ENCODE measurements at places on chromosomes 12 and 14.
A peak's percentile ranks its signal among the peaks of the same experiment; 100 is the strongest.

DNA sequence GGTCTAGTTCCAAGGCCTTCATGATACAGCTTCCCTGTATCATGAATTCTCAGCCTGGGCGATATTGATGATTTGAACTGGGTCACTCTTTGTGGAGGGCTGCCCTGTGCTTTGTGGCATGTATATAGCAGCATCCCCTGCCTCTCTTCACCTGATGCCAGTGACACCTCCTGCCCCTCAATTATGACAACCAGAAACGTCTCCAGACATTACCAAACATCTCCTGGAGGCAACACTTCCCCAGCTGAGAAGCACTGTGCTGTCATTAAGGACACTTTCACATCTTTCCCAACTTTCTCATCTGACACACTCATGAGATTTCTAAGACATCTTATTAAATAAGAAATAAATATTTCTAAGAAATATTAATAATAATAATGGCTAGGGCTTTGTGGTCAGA lies 315.3 kb downstream of the BCL11B start:
- no peak for DNase-seq

DNA sequence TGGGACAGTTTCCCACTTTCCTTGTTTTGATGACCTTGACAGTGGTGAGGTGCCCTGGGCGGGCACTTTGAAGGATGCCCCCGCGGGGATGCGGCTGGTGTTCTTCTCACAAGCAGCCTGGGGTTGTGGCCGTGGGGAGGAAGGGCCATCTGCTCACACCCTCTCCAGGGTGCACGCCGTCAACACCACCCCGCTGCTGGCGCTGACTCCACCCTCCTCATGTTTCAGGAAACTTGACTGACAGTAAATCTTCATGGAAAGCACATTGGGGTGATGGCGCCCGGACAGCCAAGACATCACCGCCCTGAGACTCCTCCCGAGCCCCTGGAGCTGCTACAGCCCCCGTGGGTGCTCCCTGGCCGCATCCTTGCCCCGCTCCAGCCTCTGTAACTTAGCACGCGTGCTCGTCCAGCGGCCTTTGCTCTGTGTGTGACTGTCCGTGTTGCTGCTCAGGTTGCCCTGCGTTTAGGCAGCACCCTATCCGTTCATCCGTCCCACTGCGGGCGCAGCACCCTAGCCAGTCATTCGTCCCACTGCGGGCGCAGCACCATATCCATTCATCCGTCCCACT lies 150.2 kb upstream of the C14orf180 start:
- DNase-seq, result no peak

DNA sequence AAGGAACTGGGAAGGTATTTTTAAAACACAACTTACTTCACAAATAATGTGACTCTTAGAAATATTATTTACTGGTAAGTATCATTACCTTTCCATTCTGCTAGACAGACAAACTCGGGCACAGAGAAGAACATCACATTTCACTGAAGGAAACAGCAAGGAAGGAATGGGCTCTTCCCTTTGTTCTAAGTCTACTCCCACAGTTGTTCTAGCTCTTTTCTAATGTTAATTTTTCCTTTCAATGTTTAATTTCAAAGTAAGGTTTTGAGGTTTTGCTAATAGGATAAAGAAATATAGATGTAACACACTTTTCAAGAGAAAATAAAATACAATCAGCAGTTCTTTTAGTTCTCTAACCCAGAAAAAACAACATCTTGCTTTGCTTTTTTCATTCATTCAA lies 7.0 kb downstream of the NID2 start:
- DNase-seq, result no peak

- DNase-seq, result no peak
These were observed 110.5 kb upstream of the FUT8 start for GRCh38 chr14:65301862-65302539.

DNA sequence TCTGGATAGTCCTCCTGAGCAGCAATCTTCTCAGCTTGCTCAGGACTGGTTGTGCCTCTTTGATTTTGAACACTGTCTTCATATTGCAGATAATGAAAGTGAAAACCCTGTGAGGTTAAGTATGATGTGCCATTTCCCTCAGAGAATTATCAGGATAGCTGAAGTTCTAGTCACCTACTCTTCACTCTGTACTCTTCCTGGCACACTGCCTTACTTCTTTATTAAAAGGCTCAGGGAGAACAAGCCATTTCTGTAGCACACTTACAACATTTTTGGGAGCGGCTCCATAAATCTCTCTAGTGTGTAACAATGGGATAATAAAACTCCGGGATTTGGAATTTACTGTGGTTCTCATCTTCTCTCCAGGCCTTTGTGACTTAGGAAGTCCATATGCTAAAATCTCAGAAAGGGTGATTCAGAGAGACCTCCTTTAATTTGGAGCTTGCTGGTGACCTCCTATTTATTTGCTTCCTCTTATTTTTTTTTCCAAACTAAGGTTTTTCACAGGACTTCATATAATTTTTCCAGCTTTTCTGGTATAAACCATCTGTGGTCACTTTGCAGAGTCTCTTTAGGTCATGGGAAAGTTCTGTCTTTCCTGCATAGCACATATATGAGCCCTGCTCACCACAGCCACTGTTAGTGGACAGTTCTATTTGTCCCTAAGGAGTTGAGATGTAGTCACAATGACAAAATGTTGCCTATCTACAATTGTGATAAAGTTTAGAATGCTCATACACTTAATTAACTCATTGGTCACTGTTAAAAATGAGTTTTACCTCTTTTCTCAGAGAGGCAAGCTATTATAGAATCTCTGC lies 53.5 kb upstream of the LDHB start:
- no peak for DNase-seq

DNA sequence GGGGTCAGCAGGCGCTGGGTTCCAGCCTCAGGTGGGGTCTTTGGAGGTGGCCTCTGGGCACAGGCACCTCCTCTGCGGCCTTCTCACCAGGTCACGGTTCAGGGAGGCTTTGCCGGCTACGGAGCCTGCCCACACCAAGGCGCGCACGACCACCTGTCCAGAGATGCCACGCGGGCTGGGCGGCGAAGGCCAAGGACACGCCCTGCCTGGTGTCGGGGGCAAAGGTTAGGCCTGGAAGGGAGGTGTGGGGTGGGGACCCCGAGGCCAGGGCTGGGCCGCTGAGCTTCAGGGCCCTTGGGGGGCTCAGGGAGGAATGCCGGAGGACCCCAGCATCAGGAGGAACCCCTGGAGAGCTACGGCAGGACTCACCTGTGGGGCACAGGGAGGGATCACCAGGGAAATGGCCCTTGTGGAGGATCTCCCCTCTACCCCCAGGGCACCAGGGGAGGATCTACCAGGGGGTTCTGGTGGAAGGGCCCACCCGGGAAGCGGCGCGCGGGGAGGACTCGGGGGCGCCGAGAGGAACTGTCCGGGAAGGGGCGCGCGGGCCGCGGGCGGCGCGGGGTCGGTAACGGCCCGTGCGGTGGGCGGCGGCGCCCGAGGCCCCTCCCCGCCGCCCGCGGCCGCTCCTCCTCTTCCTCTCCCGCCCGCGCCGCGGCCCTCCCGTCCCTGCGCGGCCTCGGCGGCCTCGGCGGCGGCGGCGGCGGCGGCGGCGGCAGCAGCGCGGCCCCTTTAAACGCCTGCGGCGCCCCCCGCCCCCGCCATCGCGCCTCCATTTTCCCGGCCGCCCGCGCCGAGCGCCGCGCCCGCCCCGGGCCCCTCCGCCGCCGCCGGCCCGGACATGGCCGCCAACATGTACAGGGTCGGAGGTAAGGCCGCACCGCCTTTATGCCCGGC lies at the start of gene MTA1:
Gene MTA1 (plus strand): TSS at position 633 of the 897 bp plus-strand sequence. CDS start 209 bp downstream, at position 842.
- peak; percentile 44 for DNase-seq

- DNase-seq, result no peak
These were observed 172.0 kb upstream of the FRMD6 start for GRCh38 chr14:51479584-51480325.

- no peak for DNase-seq
These were observed 10.9 kb downstream of the HIF1A start for GRCh38 chr14:61706096-61706690.

DNA sequence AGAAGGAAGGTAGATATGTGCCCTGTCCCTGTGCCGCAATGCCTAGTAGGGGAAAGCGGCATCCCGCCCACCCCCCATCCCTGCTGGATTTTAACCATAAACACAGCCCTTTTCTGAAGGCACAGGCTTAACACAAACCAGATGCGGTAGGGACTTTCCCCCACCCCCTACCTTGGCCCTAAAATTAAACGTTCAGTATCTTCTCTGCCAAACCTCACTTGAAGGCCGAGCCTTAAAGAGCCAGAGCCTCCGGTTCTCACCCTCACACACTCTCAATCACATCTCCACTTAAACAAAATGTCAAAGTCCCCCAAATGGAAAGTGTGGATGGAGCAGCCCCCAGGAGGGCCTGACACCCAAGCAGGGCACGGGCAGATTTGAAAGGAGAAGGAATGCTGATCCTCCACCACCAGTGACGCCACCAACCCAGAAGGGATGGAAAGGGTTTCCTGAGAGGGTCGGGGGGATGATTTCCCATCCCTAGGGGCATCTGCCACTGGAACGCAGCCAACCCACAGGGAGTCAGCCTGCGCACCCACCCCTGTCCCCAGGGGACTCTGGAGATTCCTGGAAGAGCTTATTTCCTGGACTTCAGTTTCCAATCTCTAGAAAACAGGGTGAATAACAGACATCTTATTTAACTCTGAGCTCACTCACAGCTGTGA lies 26.4 kb downstream of the ACTN1 start:
- no peak for DNase-seq

DNA sequence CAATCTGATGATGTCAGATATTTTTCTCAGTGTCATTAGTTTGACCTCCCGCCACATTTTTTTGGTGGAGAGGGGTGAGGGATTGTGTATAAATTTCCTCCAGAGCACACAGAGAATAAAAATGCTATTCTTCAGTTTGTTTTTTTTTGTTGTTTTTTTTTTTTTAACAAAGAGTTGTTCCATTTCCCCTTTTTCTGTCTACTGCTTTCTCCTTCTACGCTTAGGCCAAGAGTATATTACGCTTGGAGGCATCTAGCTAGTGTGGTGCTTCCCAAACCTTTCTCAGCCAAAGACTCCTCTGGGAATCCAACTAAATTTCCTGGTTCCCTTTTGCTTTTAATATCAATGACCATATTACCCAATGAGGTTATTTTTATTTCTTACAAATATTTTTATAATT lies 465.6 kb downstream of the ZFP36L1 start:
- DNase-seq, result no peak

- DNase-seq, result no peak
These were observed 55.2 kb upstream of the PTGR2 start for GRCh38 chr14:73796415-73796814.

DNA sequence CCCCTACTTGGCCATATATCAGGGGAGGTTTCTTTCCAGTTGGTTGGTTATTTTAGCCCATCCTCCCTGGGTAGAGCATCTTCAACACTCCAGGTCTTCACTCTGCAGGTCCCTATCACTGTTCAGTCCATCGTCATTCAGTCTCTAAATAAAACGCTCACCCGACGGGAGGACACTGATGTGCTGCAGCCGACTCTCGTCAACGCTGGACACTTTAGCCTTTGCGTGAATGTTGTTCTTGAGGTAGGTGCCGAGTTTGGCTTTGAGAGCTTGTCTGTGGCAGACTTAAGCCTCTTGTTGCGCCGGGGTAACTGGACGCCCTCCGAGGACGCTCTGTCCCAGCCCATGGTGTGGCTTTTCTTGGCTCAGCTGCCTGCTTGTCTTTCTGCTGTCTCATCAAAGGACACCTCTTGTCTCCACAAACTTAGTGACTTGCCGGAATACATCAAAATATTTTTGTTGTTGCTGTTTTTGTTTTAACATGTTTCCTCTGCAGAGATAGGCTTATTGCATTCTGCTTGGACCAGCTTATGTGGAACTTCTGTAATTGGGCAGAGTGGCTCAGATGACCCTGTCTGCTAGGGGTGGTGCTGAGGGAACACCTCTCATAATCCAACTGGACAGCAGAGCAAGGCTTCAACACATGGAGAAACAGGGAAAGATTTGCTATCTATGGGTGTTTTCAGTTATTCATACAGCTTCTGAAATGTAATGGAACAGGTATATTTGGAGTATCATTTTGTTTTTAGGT lies 26.5 kb downstream of the TCTN1 start:
- DNase-seq, result no peak

DNA sequence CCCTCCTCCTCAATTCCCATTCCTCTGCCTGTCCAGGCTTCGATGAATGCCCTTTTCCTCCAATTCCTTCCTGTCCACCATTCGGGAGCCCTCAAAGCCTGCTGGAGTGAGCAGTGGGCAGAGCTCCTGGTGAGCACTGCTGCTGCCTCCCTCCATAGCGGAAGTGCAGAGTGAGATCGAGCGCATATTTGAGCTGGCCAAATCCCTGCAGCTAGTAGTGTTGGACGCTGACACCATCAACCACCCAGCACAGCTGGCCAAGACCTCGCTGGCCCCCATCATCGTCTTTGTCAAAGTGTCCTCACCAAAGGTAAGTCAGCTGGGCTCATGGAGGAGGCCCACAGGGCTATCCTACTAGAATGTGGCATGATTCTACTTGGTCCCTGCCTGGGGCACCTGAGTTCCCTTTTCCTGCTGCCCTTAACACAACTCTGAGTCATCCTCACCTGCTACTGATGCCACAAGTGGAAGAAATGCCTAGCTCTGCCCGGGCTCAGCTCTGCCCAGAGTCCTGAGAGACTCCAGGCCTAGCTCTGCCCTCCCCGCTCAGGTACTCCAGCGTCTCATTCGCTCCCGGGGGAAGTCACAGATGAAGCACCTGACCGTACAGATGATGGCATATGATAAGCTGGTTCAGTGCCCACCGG lies 8.0 kb downstream of the CACNB3 start:
- no peak for DNase-seq

GRCh38 chr12:79615596-79616560 lies 74.9 kb downstream of the PAWR start:
- no peak for DNase-seq

- peak; percentile 63 for DNase-seq
These were observed 3.5 kb downstream of the LPAR5 start for GRCh38 chr12:6632026-6632983.

GRCh38 chr12:110906083-110906482 lies 14.3 kb downstream of the MYL2 start:
- no peak for DNase-seq

GRCh38 chr14:92973798-92974372 lies 50.9 kb downstream of the CHGA start:
- DNase-seq, result no peak

DNA sequence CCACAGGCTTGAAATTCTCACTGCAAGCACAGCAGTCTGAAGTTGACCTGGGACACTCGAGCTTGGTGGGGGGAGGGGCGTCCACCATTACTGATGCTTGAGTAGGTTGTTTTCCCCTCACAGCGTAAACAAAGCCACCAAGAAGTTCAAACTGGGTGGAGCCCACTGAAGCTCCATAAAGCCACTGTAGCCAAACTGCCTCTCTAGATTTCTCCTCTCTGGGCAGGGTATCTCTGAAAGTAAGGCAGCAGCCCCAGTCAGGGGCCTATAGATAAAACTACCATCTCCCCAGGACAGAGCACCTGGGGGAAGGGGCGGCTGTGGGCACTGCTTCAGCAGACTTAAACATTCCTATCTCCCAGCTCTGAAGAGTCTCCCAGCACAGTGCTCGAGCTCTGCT lies 31.7 kb upstream of the ST8SIA1 start:
- no peak for DNase-seq

GRCh38 chr12:2304223-2304622 lies 251.4 kb downstream of the CACNA1C start:
- DNase-seq, result no peak

- DNase-seq, result no peak
These were observed 2.6 kb downstream of the ACSS3 start for GRCh38 chr12:81080431-81080983.
